ENCODE measurements at places on chromosomes 12 and 14.

GRCh38 chr12:34119366-34119765, 97.1 kb downstream of the ALG10 start:
- DNase-seq = peak; percentile 65

GRCh38 chr12:110198386-110198785, 74.2 kb downstream of the IFT81 start:
- DNase-seq = no peak

DNA sequence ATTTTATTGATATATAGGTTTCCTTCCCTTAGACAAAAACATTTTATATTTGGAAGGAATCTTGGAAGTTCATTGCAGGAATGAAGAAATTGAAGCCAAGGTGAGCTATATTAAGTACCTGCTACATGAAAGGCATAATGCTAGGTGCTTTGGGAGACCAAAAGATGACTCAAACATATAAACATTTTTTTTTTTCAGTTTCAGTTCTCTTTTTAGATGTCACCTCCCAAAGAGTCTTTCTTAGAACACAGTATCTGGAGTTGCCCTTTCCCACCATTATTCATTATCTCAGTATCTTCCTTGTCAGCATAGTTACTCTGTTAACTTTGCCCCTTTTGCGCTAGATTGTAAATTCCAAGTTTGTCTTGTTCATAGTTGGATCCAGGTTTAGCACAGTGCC, 1.1 kb downstream of the LIN52 start:
- no peak for DNase-seq

DNA sequence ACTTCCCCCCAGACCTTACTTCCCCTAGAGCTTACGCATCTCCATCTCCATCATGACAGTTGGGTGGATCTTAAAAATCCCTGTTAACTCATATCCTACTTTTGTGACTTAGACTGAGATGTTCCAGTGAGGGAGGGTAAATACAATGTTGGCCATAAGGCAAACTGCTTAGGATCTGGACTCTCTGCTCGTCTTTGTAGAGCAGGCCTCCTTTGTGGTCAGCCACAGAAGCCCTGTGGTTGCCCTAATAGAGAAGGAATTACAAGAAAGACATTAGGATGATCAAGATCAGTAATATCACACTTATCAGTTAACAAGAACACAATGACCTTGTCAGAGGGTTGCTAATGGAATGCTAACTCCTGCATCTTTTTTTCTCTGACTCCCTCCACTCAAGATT, 52.0 kb downstream of the TMEM132C start:
- no peak for DNase-seq

DNA sequence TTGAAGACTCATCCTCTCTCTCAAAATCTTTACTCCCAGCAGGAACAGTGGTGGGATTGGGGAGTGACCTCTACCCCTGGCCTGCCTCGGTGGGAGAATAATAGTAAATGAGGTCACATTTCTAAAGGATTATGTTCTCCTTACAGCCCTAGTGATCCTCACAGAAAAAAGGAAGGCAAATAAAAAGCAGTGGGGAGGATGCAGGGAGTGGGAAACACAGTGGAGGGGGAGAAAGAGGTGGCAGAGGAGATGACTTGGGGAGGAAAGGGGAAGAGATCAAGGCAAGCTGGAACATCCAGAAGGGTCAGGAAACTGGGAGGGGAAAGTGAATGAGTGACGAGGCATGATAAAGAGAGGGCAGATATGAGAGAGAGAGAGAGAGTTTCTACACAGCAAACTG, 8.3 kb upstream of the SYNDIG1L start:
- no peak for DNase-seq

- no peak for DNase-seq
These were observed 775 bp downstream of the OR10P1 start for GRCh38 chr12:55637467-55637866.

DNA sequence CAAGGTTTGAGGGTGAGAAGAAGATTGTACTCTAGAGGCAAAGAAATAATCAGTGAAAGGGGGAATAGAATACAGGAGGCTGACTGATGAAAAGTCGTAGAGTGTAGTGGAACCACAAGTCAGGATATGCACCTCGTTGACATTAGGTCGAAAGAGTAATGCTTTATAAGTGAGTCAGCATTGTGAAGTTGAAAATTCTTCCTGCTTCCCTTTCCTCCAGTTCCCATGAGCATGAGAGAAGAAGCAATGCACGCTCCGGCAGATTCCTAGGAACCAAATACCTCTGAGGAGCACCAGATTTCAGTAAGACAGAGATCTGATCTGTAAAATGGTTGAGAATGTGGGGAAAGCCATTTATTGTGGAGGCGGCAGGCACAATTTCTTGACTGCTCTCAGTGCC, 16.5 kb downstream of the CCER1 start:
- peak; percentile 61 for DNase-seq
